ENCODE measurements at places on chromosomes 4 and X.

- no peak for DNase-seq
Observed at GRCh38 chr4:48342606-48342880, 1.2 kb downstream of the SLAIN2 start.

- no peak for DNase-seq
Observed at GRCh38 chrX:150146271-150146896, 208.1 kb upstream of the EOLA2 start.

- no peak for DNase-seq
Observed at GRCh38 chr4:81622474-81623184, 150.9 kb upstream of the RASGEF1B start.

DNA sequence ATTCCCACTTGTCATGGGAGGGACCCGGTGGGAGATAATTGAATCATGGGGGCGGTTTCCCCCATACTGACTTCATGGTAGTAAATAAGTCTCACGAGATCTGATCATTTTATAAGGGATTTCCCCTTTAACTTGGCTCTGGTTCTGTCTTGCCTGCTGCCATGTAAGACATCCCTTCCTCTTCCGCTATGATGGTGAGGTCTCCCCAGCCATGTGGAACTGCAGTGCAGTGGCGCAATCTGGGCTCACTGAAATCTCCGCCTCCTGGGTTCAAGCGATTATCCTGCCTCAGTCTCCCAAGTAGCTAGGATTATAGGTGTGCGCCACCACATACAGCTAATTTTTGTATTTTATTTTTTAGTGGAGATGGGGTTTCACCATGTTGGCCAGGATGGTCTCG lies 2.9 kb downstream of the HPGDS start:
- no peak for DNase-seq

GRCh38 chr4:40576651-40577480 lies 52.8 kb downstream of the RBM47 start:
- DNase-seq, result peak; percentile 71

GRCh38 chrX:44261286-44261685 lies 82.2 kb downstream of the EFHC2 start:
- DNase-seq, result no peak

DNA sequence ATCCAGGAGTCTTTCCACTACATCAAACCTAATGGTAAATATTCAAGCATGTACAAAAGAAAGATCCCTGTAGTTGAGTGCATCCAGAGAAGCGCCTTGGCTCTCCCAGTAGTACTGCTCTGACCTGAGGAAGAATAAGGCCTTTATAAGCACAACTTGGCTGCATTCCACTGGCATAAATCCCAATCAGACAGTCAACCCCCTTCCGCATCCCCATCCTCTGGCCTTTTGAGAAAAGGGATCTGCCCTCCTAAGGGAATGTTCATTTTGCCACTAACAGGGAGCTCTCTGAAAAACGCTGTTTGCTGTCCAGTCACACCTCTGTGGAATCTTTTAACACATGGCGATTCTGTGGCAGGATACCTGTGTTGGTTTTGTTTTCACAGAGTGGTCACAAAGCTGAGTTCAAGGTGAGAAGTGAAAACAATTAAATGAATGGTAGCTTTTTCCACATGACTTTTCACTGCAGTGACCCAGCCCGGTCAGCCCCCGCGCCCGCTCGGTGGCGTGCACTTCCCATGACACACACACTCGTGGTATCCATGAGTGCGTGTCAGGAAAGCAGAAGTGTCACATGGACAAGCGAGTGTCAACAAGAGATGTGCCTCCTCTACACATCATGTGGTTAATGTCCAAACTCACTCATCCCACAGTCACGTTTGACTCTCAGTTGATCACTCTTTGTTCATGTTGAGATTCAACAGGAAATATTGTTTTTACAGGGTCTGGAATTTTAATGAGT lies 112.2 kb upstream of the ENPP6 start:
- no peak for DNase-seq

GRCh38 chr4:87410679-87411078 lies 11.7 kb upstream of the NUDT9 start:
- no peak for DNase-seq

- no peak for DNase-seq
Observed at GRCh38 chrX:56790778-56791177, 61.7 kb downstream of the NBDY start.

GRCh38 chr4:39354254-39354552 lies 12.0 kb downstream of the RFC1 start:
- DNase-seq, result no peak

DNA sequence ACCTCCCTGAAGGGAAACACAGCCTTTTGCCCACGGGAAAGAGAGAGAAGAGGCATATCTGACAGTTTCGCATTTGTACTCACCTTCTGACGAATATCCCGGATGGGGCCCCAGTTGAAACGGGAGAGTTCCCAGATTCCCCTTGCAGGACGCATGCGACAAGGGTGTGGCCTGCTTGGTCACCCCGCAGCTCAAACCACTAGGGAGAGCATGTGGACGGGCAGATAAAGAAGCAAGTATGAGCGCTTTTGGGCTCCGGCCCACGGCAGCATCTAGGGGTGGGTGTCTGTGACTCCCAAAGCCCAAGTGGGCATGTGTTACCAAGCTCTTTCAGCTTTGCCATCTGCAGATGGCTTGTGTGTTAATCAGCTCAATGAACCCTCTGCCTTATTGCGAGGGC lies 70.1 kb upstream of the MED14 start:
- DNase-seq, result no peak

GRCh38 chrX:103338663-103339062 lies 8.6 kb downstream of the TCEAL7 start:
- no peak for DNase-seq

GRCh38 chrX:124820738-124821137 lies 474.4 kb downstream of the SH2D1A start:
- DNase-seq, result no peak

DNA sequence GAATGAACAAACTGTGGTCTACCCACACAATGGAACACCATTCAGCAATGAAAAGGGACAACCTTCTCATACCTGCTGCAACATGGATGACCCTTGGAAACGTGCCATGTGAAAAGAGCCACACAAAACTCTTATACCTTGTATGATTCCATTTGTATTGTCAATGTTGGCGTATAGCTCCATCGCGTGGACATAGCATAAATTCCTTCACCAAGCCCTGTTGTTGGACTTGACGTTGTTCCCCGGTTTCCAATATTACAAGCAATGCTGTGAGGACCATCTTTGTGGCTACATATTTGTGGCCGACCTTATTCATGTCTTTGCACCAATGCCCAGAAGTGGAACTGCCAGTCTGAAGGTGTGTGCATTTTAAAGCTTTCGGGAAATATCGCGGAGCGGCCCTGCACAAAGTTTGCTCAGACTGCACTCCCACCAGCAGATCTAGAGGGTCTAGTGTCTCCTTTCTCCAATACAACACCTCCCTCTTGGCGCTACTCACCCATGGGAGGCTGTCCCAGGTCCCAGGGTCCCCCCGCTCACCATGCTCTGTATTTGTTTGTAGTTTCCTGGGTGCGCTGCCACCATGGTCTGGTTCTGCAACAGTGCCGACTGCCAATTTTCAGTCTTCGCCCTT lies at the start of gene CLDN34:
TSS of gene CLDN34 (plus strand) at position 584 of the 634 bp plus-strand sequence. CDS start at position 584, 0 bp downstream.
- DNase-seq, result no peak

- DNase-seq, result no peak
Observed at GRCh38 chrX:20263474-20263873, 3.2 kb downstream of the RPS6KA3 start.

GRCh38 chr4:3168029-3168428 lies 80.9 kb upstream of the MSANTD1 start:
- DNase-seq, result no peak

DNA sequence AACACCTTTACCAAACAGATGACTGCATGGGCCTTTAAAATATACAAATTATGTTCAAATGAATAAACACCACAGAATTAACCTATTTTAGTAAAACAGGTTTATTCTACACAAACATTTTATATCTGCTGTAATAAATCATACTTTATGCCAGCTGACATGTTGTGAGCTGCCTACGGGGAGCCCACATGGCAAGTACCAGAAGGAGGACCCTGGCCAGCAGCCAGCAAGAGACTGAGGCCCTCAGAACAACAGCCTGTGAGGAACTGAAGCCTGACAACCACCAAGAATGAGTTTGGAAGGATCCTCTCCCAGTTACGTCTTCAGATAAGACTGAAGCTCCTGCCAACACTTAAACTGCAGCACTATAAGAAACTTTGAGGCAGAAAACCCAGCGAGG lies 377.0 kb downstream of the PDGFC start:
- no peak for DNase-seq

All from NCI-H774 (cell line).